ENCODE measurements at places on chromosomes 5 and 9.

- DNase-seq = no peak
Measured at GRCh38 chr5:181167814-181168488, 20.6 kb downstream of the OR2V2 start.

- DNase-seq = no peak
Measured at GRCh38 chr9:33329117-33329563, 38.8 kb downstream of the NFX1 start.

- no peak for DNase-seq
Measured at GRCh38 chr5:75192804-75193203, 43.9 kb downstream of the ANKRD31 start.

- no peak for DNase-seq
Measured at GRCh38 chr9:31519011-31519410, 865.4 kb upstream of the ACO1 start.

DNA sequence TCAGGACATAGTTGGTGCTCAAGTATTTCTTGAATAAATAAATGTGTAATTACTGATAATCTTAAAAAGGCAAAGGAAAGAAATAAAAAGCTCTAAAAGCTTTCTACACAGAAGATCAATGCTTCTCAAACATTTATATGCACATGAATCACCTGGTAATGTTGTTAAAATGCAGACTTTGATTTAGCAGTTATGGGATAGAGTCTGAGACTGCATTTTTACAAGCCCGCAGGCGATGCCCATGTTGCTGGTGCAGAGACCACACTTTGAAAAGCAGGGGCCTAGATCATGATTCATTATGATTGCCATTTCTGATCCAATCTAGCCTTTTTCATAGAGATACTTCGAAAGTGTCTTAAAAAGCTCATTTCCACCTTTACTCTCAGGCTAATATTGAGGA lies 3.5 kb upstream of the CCDC152 start:
- no peak for DNase-seq

- DNase-seq = no peak
Measured at GRCh38 chr5:132788508-132788907, 11.5 kb upstream of the SEPTIN8 start.

DNA sequence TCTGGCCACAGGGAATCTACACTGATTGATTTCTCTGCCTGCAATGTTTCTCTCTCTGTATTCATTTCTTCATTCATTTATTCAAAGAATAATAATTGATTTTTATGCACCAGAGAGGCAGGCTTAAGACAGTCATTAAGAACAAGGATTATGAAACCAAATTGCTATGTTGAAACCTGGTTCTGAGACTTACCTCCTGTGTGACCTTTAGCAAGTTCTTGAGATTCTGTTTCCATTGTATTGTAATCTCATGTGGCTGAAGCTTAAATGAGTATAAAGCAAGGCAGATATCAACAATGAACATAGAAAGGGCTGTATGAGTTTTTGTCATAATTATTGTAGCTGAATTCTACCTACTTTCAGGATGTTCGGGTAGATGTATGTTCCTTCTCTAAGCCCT lies 129.6 kb upstream of the GRIA1 start:
- no peak for DNase-seq

- no peak for DNase-seq
Measured at GRCh38 chr9:127683723-127684122, 23.1 kb upstream of the CFAP157 start.

- DNase-seq = no peak
Measured at GRCh38 chr5:115184770-115185169, 15.1 kb upstream of the TRIM36 start.

DNA sequence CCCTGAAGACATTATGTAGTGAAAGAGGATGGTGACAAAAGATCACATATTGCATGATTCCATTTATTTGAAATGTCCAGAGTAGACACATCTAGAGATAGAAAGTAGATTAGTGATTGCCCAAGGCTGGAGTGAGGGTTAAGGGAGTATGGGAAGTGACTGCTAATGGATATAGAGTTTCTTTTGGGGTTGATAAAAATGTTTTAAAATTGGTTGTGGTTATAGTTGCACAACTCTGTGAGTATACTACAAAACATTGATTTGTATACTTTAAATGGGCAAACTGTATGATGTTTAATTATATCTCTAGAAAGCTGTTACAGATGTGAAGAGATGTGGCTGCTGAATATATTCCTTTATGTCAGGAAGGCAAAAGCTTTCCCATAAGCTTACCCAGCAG lies 202.8 kb downstream of the CCDC171 start:
- no peak for DNase-seq

- DNase-seq = no peak
Measured at GRCh38 chr5:161966564-161966963, 101.0 kb upstream of the GABRG2 start.

GRCh38 chr9:105975886-105976645 lies 281.7 kb downstream of the TMEM38B start:
- no peak for DNase-seq

DNA sequence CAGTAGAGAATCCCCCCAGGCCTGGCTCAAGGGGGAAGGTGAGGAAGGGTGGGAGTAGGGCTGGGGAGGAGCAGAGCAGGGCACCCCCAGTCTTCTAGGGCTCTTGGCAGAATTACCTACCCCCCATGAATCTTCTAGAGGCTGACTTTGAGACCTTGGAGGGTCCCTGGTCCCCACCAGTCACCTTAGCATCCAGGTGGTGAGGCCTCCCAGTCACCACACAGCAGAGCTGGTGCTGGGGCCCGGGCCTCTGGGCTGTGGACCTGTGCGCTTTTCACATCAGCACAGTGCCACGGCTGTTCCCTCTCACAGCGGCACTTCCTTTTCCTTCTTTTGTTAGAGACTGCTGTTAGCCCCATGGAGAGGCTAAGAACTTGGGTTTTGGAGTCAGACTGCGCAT lies 148.6 kb upstream of the PITX1 start:
- no peak for DNase-seq

- DNase-seq = no peak
Measured at GRCh38 chr9:94528886-94529285, 26.0 kb upstream of the PCAT7 start.

- no peak for DNase-seq
Measured at GRCh38 chr5:91373600-91373999, 9.5 kb downstream of the ARRDC3 start.

DNA sequence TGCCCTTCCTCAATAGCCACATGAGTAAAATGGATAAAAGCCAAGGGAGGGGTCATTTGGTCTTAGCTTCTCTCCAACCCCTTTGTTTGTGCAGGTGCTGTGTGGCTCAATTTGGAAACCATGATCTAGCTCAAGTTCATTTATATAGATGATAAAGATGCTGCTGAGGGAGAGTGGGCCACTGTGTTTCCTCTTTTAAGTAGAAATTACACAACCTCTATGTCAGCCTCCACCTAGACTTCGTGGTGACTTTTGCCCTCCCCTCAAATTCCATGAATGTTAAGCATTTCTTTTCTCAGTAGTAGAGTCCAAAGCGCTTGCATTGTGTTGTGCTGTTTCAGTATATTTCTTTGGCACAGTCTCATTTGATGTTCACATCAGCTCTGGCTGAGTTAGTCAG lies 241.4 kb downstream of the ARHGAP26 start:
- no peak for DNase-seq

Data from activated CD4-positive, alpha-beta T cell treated with anti-CD3 and anti-CD28 coated beads, Interleukin-2, amount 50 U/mL, for 1 hour (primary cell).